ENCODE measurements at places on chromosomes 1 and 21.

GRCh38 chr1:80003250-80003649 lies 996.7 kb upstream of the ADGRL4 start:
- DNase-seq = no peak

DNA sequence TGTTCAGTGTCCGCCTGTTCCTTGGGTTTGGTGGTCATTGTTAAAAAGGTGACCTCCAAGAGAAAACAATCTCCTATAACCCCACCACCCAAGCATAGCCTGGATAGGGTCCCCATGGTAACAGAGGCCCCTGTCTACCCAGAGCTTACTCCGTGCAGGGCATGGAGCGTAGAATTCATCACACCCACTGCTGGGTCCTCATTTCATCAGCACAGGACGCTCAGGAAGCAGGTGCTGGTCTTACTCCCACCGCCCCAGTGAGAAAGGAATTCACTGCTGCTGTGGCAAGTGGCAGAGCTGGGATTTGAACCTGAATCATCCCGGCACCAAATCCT lies 37.0 kb downstream of the ARHGEF10L start:
- DNase-seq = no peak

DNA sequence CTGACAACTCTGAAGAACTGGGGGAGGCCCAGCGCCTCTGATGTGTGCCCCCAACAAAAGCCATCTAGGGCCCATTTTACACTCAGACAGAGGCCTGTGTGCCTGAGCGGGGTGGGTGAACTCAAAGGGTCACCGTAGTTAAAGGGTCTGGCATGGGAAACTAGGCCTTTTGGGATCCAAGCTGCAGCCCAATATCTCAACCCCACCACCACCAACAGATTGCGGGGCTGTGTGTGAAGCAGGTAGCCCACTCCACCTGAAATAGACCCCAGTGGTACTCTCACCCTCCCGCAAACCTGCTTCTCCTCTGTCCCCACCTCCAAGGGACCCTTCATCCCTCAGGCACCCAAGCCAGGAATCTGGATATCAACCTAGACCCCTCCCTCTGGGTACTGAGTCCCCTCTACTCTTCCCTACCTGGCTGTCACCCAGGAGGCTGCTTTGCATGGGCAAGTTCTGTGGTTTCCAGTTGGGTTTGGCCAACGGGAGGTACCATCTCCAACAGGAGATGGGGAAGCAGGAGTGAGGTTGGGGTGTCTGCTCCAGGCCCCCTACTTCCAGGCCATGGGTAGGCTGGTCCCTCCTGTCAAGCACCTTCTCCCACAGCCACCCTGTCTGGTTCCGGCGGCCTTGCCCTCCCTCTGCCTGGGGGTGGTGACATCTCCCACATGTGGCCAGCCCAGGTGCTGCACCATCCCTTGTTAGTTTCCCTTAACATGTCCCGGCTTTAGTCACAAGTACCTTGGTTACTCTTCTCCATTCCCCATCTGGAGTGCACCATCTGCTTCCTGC lies 35.2 kb upstream of the LRP8 start:
- no peak for DNase-seq

GRCh38 chr1:152160576-152160975 lies 1.5 kb upstream of the RPTN start:
- DNase-seq = peak; percentile 20

DNA sequence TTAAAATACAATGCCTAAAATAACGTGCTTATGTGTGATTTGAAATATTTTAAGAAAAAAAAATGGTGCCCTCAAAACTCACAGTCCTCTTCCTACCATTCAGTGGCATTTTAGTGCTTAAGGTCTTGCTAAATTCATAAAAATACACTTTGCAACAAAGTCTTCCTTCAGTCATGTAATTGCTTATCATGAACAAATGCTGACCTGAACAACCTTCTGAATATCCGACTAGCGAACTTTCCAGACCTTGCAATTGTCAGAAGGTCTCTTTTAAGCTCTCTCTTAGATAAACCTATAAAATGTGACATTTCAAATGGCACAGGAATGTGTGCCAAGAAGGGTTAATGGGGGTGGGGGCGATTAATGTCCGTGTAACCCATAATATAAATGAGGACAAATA lies 858 bp downstream of the BRINP3 start:
- no peak for DNase-seq

GRCh38 chr1:37465593-37466517 lies 8.5 kb upstream of the ZC3H12A start:
- DNase-seq = no peak

GRCh38 chr1:155134322-155134721 lies 1.3 kb upstream of the SLC50A1 start:
- DNase-seq = no peak

- DNase-seq = no peak
Observed at GRCh38 chr1:83131692-83131955, 867.3 kb downstream of the TTLL7 start.

DNA sequence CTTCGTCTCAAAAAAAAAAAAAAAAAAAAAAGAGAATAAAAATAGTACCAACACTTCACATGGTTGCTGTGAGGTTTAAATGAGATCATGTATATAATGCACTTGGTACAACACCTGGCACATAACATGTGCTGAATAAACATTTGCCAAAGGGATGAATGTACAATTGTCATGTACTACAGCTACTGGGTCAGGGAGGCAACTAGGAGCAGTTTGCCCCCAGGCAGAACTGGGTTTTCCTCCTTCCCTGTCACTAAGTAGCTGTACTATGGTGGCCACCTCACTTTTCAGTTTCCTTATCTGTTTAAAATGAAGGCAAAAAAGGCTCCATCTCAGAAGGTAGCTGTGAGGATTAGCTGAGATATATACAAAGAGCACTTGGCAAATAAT lies 11.5 kb downstream of the AK2 start:
- no peak for DNase-seq

DNA sequence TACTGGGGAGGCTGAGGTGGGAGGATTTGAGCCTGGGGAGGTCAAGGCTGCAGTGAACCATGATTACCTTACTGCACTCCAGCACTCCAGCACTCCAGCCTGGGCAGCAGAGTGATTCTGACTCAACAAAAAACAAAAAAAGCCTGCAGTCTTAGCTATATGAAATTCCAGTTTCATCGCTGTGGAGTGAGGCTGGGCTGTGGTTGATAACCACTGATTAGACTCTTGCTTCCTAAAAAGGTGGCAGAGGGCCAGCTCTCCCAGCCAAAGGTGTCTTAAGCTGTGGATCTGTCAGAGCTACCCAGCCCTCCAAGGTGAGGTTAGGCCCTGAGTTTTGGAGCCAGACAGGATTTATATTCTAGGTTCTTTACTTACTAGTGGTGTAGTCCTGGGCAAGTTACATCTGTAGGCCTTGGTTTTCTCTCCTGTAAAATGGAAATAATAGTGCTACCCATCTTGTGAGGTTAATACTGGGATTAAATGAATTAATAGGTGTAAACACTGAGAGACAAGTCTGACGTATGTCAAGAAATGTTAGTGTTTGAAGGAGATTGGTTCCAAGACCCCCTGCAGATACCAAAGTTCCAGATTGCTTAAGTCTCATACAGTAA lies 35.9 kb downstream of the TMCC2 start:
- no peak for DNase-seq

DNA sequence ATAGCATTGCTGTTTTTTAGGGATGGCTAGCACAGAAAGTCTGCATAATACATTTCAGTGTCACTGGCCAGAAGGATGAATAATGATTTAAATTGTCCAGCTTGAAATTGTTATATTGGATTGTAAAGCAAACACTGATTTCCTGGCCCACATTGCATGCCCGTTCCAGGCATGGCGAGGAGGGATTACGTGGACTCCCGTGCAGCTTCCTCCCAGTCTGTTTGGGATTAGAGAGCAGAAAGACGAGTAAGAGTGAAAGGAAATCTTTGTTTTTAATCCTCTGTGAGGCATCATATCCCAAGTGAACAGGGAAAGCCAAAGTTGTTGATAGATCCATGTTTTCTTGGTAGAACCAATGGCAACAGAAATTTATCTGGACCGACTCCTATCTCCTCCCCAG lies 8.4 kb downstream of the TRIM58 start:
- no peak for DNase-seq

DNA sequence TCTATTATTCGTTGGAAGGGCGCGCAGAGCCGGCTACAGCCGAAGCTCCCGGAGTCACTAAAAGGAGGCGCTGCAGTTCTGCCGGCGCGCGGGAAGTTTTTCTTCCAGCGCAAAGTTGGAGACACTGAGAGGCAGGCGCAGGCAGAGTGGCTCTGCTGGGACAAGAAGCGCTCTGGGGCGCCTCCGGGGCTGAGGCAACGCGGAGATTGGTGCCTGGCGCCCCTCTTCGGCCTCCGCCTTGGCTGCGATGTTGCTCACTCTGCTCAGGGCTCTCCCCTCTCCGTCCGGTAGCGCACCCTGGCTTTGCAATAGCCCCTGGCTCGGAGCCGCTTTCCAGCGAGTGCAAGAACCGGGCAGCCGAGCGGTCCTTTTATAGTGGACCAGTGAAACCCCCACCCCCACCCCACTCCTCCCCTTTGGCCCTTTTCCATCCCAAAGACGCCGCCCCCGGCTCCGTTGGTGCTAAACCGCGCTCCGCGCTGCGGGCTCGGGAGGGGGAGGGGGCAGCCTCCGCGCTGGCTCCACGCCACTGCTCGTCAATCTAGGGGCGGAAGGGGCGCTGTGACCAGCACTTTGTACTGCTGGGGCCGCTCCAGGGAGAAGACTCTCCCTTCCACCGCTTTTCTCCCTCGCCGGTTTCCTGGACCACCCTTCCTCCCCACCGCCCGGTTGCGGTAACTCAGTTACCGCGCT lies at the start of gene ADAMTS1:
Gene ADAMTS1, minus strand, starts transcription at position 344 of the 693 bp plus-strand sequence. CDS start 455 bp downstream, outside the sequence.
- DNase-seq = no peak

- no peak for DNase-seq
Observed at GRCh38 chr1:84374991-84375696, 23.1 kb upstream of the DNASE2B start.

DNA sequence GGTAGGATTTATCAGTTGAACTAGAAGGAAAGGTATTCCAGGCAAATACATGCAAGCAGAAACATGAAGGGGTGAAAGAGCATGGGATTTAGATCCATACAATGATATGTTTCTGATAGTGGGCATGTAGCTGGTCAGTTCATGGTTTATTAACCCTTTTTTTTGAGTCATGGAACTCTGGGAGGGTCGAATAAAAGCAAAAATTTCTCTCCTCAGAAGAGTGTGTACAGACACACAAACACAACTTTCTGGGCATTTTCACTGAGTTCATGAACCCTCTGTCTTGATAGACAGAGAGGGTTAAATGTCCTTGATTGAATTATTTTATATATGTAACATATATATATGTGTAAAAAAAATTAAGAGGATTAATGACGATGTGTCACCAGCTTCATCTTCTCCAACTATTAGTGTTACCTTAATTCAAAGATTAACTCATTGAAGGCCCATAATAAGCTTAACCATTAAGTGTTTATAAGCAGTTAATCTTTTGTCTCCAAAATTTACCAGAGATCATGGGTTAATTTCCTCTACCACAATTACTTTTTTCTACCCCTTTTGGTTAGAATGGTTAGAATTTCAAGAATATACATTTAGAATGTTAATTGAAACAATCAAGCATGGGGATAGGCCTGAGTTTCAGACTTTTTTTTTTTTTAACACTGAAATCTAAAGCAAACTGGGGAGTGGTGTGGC lies 4.6 kb downstream of the JUN start:
- no peak for DNase-seq

GRCh38 chr1:33175865-33176264 lies 6.0 kb downstream of the TRIM62 start:
- no peak for DNase-seq

DNA sequence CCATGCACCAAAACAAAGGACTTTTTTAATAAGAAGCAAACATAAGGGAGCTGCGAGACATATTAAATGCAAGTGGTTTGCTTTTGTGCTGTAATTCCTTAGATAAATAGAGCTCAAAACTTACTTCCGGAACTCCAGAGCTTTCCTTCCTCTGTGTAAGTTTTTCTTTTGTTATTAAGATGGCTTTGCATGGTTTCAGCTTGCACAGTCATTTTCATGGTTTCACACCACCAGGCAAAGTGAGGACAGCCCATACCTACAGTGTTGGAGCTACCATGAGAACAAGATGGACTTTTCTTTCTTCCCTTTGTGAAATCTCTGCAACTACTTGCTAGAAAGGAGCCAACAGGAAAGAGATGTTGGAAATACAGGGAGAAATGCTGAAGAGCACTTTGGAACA lies 368.0 kb downstream of the SETD4 start:
- DNase-seq = no peak

GRCh38 chr1:177948336-177948972 lies 21.4 kb downstream of the SEC16B start:
- peak; percentile 46 for DNase-seq

GRCh38 chr1:61299463-61299862 lies 217.1 kb downstream of the NFIA start:
- no peak for DNase-seq

- no peak for DNase-seq
Observed at GRCh38 chr21:36534656-36535055, 54.7 kb upstream of the CLDN14 start.
